ENCODE measurements at places on chromosomes 13 and 19.

DNA sequence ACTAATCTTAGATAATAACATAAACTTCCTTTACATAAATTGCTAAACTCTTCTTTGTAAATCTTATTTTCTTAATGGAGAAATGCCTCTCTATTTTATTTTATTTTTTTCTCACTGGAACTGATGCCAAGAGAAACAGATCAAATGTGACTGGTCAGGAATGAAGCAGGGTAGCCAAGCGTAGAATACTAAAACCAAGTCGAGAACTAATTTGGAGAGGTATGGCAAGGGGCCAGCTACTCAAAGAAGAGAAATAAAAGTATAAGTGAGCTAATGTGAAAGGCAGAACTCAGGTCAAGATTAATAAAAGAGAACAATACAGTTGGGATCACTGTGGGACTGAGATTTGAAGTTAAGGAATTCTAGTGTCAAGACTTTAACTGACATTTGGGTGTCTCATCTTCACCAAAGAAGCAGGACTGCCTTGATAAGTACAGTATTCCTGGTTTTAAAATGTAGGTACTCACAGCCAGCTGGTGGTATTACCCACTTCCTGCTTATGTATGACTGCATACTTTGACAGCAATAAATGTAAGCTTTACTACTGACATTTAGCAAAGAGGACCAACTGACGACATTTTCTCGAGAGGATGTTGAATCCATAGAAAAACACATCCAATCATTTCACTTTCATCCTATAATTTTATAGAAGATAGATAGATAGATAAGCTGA, 1192.2 kb downstream of the EFNB2 start:
- no peak for DNase-seq

DNA sequence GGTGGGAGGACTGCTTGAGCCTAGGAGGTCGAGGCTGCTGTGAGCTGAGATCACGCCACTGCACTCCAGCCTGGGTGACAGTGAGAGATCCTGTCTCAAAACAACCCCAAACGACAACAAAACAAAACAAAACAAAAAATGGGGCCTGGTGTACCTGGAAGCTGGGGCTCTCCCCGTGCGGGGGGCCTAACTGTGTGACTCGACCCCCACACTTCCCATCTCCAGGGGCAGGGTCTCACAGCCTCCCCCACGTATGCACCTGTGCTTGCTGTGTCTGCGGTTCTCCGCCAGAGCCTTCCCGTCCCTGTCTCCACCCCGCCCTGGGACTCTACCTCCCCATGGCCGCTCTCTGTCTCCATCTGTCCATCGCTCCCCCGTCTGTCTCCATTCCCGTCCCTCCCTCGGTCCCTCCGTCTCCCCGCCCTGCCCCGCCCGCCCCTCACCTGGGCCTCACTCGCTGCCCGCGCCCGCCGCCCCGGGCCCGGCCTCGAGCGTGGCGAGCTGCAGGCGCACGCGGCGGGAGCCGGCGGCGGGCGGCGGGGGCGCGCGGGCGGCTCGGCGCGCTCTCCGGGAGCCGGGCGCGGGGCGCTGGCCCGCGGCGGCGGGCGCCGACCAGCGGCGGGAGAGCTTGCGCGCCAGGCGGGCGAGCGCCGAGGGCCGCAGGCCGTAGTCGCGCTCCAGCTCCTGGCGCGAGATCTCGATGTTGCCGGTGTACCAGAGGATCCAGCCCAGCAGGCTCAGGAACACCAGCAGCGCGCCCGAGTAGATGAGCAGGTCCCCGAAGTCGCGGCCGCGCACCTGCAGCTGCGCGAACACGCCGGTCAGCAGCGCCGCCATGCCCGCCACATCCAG, 587 bp downstream of the TMEM238 start:
- peak; percentile 15 for DNase-seq

DNA sequence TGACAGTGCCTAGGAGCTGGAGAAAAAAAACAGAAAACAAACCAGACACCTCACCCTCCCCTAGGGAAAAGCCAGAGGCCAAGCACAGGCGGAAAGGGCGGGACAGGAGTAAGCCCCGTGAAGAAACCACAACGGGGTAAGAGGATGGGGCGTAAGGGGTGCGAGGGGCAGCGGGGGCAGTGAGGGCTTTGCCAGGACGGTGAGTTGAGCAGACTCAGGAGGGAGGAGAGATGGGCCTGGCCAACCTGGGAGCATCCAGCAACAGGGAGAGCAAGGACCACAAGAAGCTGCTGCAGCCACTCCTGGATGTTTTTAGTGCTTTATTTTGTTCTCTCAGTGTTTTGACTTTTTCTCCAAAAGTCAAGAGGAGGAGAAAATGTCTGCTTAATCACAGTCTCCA, 114.1 kb upstream of the SOX1 start:
- DNase-seq: no peak

DNA sequence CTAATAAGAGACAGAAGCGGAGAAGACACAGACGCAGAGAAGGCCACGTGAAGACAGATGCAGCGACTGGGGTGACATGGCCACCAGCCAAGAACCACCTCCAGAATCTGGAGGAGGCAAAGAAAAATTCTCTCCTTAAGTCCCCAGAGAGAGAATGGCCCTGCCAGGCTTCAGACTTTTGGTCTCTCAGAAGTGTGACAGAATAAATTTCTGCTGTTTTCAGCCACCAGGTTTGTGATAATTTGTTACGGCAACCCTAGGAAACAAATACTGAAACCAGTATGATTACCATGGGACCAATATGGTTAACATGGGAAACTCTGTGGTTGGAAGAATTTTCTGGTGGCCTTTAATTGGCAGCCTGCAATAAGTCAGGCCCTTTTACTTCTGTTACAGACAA, 63.9 kb upstream of the DOCK9 start:
- no peak for DNase-seq

DNA sequence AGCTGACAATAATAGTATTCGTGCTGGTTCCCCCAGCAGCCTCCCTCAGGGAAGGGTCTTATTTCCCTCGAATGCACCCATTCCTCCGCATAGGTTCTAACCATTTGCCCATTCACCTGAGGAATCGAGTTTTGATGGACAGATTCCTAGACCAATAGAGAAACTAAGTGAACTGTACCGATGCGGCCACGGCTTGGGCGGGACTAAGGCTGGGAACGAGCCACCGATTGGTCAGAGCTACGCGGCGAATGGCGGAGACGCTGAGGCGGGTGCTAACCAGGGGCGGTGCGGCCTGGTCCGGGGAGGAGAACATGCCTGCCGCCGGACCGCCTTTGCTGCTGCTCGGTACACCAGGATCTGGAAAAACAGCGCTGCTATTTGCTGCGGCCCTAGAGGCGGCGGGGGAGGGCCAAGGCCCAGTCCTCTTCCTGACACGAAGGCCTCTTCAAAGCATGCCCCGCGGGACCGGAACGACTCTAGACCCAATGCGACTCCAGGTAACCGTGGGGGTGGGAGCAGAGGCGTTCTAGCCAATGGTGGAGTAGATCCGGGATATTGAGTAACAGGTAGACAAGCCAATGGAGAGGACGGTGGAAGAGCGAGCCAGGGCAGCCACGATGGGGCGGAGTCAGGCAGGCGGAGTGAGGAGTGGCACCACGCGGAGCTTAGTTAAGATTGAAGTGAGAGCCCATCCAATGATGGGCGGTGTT, at the start of gene SWSAP1:
TSS of gene SWSAP1 (plus strand) at position 234 of the 710 bp plus-strand sequence. CDS start at position 249, 15 bp downstream.
- DNase-seq: peak; percentile 94

DNA sequence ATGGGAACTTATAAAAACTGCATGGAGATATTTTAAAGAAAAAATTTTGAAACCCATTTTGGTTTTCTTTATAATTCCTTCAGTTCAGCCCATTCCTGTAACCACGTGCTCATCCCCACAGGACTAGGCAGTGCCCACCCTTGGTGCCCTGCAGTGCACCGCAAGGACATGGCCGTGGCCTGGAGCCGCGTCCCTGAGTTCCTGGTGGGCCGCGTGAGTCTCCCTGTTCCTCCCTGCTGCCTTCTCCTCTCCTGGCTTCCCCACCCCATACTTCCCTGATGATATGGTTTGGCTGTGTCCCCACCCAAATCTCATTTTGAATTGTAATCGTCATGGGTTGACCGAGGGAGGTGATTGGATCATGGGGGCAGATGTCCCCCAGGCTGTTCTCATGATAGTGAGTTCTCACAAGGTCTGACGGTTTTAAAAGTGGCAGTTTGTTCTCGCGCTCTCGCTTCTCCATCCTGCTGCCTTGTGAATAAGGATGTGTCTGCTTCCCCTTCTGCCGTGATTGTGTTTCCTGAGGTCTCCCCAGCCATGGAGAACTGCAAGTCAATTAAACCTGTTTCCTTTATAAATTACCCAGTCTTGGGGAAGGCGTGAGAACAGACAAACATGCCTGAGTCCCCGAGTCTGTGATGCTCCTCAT, 31.6 kb upstream of the TFDP1 start:
- DNase-seq: no peak

DNA sequence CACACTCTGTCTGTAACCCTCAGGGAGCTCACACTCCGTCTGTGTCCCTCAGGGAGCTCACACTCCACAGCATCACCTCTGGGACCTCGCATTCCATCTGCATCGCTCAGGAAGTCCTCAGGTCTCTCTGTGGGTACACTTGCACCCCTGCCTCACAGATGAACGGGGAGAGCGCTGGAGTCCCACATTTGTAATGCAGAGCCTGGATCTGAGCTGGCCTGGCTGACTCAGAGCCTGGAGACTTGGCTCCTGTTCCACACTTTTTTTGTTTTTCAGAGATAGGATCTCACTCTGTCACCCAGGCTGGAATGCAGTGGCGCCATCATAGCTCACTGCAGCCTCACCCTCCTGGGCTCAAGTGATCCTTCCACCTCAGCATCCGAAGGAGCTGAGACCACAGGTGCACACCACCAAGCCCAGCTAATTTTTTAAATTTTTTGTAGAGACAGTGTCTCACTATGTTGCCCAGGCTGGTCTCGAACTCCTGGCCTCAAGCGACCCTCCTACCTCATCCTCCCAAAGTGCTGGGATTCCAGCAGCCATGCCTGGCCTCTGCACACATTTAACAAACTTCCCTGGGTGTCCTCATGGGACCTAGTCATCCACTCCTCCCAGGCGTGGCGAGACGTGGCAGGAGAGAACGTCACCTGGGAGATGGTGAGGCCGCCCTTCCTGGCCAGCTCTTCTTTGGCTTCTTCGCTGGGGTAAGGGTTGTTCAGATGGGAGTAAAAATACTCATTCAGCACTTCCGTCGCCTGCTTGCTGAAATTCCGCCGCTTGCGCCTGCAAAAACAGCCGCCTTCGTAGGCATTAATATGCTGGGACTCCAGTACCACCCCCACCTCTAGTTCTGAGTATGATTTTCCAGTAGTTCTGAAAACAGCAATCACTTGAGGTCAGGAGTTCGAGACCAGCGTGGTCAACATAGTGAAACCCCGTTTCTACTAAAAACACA, 31.0 kb downstream of the CILP2 start:
- DNase-seq: no peak

DNA sequence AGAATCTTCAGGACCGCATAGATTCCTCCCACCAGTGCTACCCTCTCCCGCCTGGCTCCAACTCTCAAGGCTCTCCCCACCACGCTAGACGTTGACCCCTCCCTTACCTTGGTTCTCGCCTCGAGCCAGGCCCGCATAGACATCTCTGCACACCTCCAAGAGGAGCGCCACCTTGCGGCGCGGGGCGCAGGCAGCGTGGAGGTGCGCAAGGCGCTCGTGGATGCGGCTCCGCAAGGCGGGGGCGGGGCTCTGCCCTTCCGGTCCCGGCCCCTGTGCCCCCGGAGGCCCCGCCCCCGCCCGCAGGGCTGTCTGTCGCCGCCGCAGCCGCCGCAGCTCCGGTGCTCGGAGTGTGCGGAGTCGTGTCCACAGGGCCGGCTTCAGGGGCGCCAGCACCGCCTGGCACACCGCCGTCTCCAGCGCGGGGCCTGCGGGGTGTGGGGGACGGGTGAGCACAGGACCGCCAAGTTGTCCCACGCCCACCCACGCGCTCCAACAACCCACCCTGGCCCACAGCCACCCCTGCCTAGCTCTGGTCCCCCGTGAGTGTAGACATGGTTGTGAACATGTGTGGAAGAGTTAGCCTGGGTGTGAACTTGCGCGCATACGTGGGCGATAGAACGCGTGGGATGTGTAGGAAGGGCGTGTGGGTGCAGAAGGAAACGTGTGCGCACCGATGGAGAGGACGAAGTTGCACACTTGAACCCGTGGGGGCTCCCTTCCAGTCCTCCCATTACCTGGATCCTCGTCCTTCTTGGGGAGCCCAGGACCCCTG, 8.1 kb downstream of the RINL start:
- peak; percentile 85 for DNase-seq

DNA sequence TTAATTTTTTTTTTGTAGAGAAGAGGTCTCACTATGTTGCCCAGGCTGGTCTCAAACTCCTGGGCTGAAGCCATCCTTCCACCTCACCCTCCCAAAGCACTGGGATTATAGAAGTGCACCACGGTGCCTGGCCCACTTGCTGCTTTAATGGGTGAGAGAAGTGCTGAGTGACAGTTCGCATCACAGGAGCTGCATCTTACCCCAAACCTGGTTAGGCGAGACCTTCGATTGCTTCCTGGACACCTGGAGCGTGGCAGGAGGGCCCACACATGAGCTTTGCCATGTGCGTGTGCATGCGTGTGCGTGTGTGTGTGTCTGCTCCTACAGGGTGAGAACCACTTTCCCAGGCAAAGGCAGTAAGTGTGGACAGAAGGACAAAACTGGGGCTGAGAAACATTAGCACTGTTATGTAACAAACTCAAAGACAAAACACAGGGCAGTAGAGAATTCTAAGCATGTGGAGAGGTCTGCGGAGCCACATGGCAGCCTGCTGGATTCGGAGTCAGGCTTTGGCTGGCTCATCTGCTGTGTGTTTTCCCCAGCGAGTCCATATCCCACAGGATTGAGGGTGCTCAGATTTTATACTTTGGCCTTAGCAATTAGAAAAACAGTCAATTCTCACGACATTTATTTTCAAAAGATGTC, 11.7 kb upstream of the MTIF3 start:
- no peak for DNase-seq

DNA sequence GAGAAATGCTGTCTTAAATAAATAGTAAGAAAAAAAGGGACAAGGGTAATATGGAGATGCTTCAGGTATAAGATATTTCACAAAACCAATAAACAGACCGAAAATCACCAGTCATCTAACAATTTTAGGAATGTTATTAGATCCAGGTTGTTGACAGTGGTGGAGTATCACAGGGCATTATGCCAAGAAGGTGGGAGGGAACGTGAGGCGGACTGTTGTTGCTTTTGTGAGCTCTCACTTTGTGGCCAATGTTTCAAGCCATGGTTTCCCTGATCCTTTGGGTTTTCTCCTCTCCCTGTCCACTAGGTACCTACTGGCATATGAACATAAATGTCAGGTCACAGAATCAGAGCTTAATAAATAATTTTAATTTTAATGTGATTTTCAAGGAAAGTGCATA, 790.3 kb upstream of the SLITRK1 start:
- DNase-seq: no peak

DNA sequence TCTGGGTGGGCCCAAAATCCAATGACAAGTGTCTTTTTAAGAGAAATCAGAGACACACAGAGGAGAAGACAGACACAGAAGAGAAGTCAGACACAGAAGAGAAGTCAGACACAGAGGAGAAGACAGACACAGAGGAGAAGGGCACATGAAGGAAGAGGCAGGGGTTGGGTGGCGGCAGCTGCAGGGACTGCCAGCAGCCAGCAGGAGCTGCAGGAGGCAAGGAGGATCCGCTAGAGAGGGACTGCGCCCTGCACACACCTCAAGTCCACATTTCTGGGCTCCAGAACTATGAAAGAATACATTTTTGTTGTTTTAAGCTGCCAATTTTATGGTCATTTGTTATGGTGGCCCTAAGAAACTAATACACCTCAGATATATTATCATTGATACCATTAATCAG, 140.6 kb downstream of the ZIC5 start:
- no peak for DNase-seq

GRCh38 chr13:52371736-52372247, 34.2 kb downstream of the THSD1 start:
- DNase-seq: no peak

Data from stimulated activated CD8-positive, alpha-beta memory T cell treated with anti-CD3 and anti-CD28 coated beads, Interleukin-4, amount 100 ng/mL, for 24 hours (primary cell).